ENCODE measurements at places on chromosomes 12 and 14.

DNA sequence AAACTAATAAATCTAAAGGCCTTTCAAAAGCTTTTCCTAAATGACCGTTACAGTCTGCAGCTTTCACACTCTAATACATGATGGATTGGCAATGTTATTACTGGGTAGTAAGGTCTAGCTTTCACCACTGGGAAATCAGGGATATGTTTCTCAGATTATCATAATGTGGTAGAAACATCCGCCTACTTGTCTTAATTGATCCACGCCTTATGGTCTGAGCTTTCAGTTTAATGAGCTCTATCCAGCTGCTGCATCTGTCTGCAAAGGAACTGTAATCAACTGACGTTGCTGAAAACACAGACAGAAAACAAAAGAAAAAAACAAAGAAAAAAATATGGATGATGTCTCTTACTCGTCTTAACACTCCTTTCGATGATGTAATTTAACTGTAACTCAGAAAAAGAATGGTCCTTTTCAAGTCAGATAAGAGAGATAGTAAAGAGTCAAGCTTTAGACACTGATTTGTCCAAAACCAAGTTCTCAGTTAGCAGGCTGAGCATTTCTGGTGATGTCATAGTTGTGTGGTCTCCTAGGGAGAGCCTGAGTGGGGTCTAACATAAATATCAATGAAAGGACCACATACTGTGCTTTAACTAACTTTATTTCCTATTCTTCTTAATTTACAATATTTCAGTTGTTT, 85.9 kb downstream of the C2CD5 start:
- no peak for DNase-seq

GRCh38 chr12:117342682-117343081, 18.7 kb downstream of the NOS1 start:
- DNase-seq, result no peak

DNA sequence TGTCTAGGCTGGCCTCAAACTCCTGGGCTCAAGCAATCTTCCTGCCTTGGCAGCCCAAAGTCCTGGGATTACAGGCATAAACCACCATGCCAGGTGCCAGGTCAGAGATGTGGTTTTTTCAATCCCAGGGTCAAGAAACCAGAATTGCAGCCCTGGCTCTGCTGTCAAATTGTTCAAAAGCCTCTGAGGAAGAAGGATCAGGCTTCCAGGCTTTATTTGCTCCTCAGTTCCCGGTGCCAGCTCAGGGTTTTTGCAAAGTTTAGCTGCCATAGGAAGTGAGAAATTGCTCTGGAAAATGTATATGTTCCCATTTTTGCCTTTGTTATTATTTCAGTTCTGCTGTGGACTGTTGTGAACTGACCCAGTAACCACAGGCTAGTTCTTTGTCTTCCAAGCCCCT, 28.7 kb downstream of the WNT5B start:
- DNase-seq, result no peak

DNA sequence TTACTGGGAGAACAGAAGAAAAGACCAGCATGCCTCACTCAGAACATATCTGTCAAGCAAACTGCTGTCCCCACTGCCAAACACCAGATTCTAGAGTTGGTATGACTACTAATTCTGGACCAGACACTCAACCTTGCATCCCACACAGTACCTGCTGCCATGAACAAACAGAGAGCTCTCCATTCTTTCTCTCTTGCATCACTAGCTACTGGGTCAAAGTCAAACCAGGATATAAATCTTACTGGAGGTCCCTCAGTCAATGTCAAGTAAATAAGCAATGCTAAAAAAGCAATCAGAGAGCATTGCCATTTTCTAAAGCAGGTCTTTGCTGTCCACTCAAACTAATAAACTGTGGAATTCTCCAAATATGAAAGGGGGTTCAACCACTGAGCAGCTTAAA, 452.4 kb upstream of the SEL1L start:
- DNase-seq, result no peak

DNA sequence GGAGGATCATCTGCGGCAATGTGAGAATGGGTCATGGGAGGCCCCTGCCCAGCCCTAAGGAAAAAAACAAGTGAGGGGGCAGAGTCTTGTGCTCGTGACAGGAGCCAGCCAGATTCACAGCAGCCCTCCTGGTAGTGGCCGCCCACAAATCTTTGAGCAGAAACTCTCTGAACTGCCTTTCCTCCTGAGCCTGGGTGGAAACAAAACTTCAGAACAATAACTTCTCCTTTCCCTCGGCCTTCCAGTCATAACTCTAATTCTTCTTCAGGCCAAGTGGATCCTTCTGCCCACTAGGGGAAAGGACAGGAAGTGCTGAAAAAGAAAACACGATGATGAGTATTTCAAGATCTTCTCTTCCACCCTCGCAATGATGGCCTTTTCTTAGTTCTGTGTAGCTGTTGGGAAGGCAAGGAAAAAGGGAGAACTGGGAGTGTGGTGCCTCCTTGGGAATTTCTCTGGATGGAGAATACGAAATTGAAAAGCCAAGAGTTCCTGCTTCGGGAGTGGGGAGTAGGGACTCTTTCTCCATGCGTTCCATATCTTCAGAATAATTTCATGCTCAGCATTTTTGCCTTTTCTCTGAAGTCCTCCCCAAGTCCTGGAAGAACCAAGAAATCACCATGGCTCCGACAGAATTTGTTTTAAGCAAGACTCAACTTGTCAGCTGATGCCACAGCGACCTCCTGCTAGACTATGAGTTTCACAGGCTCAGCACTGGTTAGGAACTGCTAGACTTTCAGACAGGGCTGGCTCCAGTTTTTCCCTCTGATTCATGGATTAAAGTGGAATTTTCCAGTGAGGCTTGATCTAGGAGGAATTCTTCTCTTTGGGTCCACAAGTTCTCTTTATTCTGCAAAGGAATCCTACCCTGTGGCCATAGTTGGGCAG, 188.9 kb downstream of the CAND1 start:
- no peak for DNase-seq

GRCh38 chr12:57418255-57418654, 12.6 kb downstream of the R3HDM2 start:
- DNase-seq, result no peak

- DNase-seq, result no peak
Measured at GRCh38 chr12:29591140-29592020, 93.9 kb upstream of the OVCH1 start.

DNA sequence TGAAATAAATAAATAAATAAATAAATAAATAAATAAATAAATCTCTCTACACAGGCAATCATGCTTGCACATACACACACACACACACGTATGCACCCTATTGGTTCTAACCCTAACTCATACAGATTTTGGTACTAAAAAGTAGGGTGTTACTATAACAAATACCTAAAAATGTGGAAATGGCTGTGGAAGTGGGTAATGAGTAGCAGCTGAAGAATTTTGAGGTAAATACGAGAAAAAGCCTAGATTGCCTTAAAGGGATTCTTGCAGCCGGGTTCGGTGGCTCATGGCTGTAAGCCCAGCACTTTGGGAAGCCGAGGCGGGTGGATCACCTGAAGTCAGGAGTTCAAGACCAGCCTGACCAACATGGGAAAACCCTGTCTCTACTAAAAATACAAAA, 15.7 kb upstream of the SLC2A3 start:
- no peak for DNase-seq

DNA sequence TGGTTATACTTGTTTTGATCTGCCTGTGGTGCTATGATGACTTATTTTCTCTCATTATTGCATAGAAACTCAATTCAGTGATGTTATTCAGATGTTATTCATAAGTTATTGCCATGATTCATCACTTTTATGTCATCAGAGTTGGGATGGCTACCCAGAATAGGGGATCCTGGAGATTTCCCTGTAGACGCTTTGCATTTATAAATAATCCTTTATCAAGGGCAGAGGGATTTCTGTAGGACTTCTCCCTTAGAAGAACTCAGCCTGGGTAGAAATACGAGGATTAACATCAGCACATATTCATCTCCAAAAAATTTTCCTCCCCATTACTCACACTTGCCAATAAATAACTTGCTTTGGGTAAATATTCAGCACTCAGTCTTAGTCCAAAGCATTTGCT, 4.9 kb downstream of the GPRC5A start:
- DNase-seq, result no peak

GRCh38 chr12:64890873-64891468, 66.5 kb downstream of the TBC1D30 start:
- peak; percentile 82 for DNase-seq

DNA sequence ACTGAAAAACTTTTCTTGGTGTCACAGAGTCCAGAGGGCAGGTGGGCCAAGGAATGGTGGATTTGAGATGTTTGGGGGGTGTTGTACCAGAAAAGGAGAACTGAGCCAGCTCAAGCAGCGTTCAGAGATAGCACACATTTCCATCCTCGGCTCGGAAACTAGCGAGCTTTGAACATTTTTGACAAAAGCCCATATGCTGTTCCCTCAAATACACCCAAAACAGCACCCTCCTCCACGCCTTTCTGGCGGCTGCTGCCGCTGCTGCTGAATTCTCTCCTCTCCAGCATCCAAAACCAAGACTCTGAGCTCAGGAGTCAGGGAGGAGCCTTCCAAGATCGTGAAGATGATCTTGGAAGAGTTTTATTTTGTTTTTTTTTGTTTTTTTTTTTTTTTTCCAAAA, 961 bp downstream of the SRRM4 start:
- DNase-seq, result no peak

GRCh38 chr14:77189479-77189878, 7.9 kb downstream of the TMEM63C start:
- no peak for DNase-seq

- DNase-seq, result no peak
Measured at GRCh38 chr12:101889211-101889752, 11.9 kb downstream of the DRAM1 start.

- DNase-seq, result no peak
Measured at GRCh38 chr14:102693006-102693755, 84.1 kb upstream of the TRAF3 start.

DNA sequence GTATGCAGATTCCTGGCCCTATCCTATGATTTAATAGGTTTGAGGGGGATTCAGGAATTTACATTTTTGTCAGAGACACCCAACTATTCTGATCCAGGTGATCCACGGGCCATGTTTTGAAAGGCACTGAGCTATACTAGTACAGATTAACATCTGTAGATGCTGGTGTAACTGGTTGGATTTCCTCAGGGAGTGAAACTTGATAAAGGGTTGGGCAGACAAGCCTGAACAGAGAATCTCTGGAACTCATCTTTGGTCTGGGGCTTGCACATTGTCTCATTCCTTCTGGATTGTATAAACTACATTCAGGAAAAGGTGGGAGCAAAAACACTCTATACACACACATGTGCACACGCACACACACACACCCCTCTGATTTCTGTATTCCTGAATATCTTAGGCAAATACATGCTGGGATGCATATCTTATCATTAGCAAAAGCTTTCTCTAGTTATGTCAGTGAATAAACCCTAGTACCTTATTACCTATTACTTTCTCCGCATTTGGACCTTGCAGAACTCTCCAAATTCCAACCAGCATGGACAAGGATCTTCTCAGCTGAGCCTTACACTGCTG, 104.6 kb downstream of the SLC38A1 start:
- DNase-seq, result peak; percentile 41

DNA sequence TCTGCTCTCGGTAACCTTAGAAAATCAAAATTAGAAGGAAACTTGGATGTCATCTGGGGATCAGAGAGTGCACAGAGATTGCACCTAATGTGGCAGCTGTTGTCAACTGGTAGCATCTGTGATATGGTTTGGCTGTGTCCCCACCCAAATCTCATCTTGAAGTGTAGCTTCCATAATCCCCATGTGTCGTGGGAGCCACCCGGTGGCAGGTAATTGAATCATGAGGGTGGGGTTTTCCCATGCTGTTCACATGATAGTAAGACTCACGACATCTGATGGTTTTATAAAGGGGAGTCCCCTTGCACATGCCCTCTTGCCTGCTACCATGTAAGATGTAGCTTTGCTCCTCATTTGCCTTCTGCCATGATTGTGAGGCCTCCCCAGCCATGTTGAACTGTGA, 127.7 kb upstream of the SRRM4 start:
- DNase-seq, result no peak

DNA sequence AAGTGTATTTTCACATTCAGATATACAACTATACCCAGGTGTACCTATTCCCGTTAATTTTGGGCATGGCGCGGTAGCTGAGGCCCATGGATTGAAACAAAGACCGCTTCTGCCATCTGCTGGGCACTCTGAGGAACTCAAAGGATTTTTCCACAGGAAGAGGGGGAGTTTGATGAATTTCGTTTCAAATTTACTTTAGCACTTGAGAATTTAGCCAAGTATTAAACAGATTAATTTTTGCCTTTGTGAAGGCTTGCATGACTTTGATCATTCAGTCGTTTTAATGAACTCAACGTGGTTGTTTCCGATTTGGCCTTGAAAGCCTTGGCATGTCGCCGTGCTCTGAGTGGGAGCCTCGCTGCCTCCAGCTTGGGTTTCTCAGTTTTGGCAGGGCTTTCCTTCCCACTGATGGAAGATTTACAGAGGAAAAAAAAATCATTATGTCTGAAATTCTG, 153.2 kb upstream of the DDHD1 start:
- peak; percentile 62 for DNase-seq

GRCh38 chr14:23115039-23115731, 3.9 kb downstream of the CEBPE start:
- no peak for DNase-seq

DNA sequence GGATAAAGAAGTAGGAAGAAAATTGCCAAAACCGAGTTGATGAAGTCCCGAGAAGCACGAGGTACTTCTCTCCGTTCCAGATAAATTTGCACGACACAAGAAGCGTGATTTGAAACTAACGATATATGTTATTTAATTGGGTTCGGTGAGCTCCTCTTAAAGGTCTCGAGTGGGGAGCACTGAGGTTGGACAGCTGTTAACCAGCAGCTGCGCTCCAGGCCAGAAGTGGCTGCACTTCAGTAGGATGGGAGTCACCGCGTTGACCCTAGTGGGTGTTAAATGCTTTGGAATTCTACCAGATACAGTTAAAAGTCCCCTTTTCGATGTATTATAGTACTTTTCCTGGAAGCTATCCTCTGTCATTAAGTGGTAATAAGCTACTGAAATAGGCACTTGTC, 953 bp upstream of the DCAF5 start:
- DNase-seq, result peak; percentile 27

DNA sequence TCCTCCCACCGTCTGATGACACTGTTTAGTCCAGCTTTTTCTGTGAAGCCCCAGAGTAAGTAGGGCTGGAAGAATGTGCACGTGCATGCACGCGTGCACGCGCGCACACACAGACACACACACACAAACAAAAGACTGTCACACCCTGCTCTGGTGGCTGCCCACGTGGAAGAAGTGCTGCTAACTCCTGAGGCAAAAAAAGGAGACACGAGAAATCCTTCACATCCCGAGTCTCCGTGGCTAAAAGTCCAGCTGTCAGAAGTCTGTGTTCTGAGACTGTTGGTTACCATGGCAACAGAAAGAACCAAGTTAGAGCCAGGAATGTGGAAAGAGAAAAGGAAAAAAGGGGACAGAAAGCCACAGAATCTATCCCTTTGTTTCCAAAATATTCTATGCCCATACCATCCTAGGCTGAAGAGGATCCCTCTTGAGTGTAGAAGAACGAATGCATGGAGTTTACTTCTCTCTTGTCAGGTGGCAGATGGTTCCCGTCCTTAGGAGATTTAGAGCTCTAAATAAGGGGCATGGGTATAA, 1.6 kb upstream of the C12orf71 start:
- no peak for DNase-seq
